ENCODE measurements at places on chromosomes 1 and 21.

DNA sequence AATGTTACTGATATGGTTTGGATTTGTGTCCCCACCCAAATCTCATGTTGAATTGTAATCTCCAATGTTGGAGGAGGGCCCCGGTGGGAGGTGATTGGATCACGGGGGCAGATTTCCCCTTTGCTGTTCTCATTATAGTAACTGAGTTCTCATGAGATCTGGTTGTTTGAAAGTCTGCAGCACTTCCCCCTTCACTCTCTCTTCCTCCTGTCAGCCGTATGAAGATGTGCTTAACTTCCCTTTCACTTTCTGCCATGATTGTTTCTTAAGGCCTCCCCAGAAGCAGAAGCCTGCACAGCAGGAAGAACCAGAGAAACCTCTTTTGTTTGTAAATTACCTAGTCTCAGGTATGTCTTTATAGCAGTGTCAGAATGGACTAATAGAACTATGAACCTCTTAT lies 28.4 kb downstream of the TRIM33 start:
- DNase-seq = no peak

DNA sequence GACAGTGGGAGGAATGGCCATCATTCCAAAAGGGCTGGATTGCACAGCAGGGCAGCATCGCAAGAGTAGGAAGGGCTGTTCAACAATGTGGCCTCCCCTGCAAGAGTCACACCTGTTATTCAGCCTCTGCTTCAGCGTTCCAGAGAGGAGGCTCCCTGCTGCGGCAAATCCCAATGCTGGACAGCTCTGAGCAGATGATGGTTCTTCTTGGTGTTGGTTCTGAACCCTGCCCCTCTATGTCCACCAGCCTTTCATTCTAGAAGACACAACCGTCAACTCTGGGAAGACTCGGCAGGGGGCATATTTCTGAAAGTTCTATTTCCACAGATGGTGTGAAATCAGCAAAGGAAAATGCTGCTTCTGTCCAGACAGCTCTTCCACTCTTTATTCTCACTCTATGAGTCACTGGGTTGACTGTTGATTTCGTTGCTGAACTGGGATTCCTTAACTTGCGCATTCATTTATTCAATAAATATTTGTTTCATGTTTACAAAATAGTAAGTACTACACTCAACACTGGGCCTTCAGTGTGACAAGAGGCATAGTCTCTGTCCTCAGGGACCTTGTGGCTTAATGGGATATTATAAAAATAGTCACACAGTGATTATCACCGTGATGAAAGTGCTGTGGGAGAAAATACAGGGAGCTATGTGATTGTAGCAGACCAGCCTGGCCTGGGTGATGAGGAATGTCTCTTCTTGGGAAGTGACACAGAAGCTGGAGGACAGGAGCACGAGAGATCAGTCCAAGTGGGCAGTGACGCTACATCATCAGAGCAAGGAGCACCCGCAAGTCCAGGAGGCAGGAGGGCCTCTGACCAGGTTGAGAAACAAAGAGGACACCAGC lies 260.3 kb downstream of the SIPA1L2 start:
- DNase-seq = no peak

GRCh38 chr1:68907491-68907890 lies 410.6 kb upstream of the DEPDC1 start:
- DNase-seq = no peak

DNA sequence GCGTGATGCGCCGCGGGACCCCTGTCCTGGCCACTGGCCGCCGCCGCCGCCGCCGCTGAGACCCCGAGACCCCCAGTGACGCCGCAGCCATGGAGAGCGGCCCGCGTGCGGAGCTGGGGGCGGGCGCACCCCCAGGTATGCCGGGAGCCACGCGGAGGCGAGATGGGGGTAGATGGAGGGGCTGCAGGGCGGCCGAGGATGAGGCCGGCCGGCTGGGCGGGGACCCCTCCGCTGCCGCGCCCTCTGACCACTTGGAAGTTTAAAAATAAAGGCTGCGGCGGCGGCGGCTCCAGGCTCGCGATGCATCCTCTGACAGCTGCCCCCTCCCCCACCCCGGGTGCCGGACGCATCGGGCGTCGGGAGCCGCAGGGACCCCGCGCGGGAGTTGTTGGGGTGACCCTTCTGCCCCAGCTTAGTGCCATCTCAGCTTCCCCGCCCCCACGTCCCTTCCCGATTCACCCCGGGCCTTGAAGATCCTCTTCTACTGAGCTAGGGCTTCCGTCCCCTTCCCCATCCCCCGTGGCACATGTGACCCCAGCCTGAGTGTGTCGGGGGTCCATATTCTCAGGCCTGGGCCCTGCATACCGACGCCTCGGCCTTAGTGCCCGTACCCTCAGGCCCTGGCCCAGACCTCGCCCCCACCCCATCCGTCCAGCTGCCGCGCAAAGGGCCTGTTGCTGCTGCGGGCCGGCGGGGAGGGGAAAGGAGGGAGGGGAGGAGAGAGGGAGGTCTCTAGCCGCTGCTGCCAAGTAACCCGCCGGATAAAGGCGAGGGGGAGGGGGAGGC lies 562 bp downstream of the MAP7D1 start:
- peak; percentile 56 for DNase-seq

DNA sequence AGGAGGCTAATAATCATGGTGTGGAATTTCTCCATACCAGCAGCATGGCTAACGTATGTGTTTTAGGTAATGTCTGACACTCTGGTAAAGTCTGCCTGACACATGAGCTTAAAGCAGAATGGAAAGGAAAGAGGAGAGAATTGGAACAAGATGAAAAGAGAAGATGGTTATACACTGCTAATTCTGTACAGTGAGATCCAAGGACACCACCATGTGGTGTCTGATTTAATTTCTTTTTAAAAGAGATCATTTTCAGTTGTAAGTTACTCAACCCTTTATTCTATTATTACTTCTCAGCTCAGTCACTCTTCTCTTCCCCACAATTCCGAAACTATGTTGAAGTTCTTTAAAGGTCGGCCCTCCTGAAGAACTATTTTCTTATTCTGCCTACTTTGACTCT lies 15.6 kb downstream of the PRKAB2 start:
- DNase-seq = no peak

- DNase-seq = no peak
Observed at GRCh38 chr1:200053646-200054045, 26.1 kb downstream of the NR5A2 start.

- no peak for DNase-seq
Observed at GRCh38 chr1:115347282-115347681, 9.2 kb upstream of the NGF start.

DNA sequence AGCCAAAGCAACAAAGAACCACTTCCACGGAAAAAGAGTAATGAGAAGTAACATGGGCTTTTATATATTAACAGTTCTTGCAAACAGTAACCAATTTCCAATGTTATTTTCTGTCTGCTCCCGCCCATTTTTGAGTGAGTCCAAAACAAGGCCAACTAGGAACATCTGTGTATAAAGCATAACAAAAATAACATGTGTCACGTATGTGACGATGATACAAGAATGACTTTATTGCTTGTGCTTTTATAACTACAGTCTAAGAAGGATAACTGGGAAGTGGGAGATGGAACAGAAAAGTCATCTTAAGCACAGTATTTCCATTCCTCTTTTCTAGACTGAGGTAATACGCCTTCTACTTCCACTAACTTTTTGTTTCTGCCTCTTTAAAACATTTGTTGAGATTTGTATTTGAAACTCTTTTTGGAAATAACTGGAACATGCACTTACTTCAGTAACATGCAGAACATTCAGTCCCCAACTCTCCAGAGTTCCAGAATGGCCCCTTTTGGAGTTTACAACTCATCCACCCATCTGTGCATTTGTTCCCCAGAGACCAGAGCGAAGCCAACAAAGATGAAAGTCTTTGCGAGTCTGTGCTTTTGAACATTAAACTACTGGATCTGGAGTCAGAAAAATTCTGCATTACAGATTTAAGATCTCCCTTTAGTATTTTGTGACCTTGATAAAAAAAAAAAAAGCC lies 143.0 kb upstream of the ZRANB2 start:
- DNase-seq = no peak

GRCh38 chr1:220906561-220907334 lies 27.5 kb downstream of the HLX start:
- peak; percentile 56 for DNase-seq

DNA sequence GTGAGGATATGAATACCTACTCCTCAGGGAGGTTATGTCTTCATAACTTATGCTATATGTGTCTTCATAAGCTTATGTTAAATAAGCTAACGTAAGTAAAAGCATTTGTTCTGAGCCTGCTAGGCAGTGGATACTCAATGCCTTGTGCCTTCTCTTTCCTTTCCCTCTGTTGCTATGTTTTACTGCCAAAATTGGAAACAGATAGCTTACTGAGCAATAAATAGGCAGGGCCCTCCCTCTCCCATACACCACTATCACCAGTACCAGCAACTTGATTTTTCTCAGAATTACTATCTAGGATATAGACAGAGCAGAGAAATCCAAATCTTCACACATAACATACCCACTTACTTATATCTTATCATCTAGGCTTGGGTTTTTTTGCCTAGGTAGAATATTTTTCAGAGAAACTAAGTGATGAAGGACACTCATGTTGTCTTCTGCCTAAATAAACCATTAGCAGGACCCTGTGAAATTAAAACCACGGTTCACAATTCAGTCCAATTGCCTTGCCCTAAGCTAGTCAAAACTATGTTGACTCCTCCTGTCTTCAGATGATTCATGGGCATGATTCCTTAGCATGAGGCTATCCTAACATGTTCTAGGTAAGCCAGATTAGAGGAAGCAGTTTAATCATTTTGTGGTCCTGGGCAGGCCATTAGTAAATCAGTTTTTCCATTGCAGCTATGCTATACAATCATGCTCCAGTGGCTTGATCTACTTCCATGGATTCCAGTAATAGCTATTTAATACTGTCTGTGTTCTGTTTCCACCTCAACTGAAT lies 15.9 kb upstream of the LRRC8C start:
- DNase-seq = no peak

- no peak for DNase-seq
Observed at GRCh38 chr1:37730376-37730775, 34.5 kb downstream of the EPHA10 start.

GRCh38 chr1:223549740-223550139 lies 115.8 kb downstream of the CAPN8 start:
- no peak for DNase-seq

DNA sequence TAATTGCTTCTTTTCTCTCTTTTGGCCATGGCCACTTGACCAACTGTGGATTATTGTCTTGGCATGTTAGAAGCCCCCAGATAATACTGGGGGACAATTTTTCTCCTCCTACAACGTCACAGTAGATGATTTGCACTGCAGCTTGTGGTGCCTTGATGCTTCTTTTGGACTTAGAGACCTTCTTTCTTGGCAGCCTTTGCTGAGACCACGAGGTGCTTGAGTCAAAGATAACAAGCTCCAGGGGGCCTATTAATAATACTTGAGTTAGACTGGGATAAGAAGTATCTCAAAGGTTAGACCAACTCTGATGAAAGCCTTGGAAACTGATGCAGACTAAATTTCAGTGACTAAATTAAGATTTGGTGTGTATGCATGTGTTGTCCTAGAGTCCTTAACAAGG lies 3.2 kb downstream of the PPP1R12B start:
- DNase-seq = no peak
